Aorta (tissue), 5 donors: ENCODE measurements at places on chromosomes 3 and 15. TPM values are rescaled to one million over a fixed set of nuclear protein-coding genes. Genes with fewer than 3 reads are reported as not detected.

Gene MFGE8
- 1,647 TPM for total RNA-seq

GRCh38 chr3:78993375-78993774 lies 774.4 kb downstream of the ROBO1 start:
- no peak overlapping the region for H3K4me3 ChIP-seq
- H3K27ac ChIP-seq, result no peak overlapping the region
- no peaks in the 10 kb centered on the region for H3K4me1 ChIP-seq
- no peaks in the 10 kb centered on the region for H3K36me3 ChIP-seq

Gene STRA6
- total RNA-seq, result 0.16 TPM

DNA sequence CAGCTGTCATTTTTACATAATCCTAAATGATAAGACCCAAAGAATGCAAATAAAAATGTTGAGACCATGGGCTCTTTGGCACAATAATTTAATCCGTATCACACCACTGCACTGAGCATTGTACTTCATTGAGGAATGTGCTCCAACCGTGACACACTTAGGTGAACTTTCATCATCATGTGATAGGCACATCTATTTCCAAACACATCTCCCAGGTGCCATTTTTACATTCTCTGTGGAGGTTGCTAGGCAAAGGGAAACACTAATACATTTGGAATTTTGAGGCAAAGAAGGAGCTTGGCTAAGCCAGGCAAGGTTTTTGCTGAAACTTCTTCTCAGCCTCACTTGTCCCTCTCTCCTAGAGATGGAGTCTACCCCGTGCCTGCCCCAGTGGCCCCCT lies 68.7 kb downstream of the LRTM1 start:
- DNase-seq, result no peak
- H3K4me3 ChIP-seq, result no peak overlapping the region
- H3K27ac ChIP-seq, result no peak overlapping the region
- no peaks in the 10 kb centered on the region for H3K4me1 ChIP-seq
- no peaks in the 10 kb centered on the region for H3K27me3 ChIP-seq
- H3K36me3 ChIP-seq, result no peaks in the 10 kb centered on the region
